ENCODE measurements at places on chromosomes 1 and 21.

DNA sequence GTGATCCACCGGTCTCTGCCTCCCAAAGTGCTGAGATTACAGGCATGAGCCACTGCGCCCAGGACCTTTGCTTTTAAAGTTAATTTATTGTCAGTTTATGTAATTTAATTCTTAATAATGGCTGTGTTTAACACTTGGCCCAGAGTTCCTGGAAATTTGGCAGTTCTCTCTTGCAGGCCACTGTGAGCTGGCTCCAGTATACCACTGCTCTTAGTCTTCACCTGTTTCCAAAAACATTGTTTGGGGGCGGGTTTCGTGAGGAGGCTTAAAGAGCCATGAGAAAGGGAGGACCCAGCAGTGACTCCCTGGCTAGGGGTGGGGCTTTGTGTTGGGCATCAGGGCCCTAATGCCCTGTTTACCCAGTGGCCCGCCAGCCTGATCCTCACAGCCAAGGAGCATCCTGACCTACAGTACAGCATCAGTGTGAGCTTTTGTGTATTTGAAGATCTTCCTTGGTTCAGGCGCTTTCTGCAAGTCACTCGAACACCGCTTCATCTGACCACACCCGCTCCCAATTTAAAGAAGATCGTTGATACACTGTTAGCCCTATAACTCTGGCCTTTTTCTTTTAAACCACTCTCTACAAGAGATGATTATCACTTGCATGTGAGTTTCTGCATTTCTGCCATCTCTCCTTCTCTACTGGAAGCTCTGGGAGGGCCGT lies 12.0 kb upstream of the BGLAP start:
- DNase-seq, result no peak

- no peak for DNase-seq
Observed at GRCh38 chr1:232891656-232892317, 58.6 kb upstream of the NTPCR start.

DNA sequence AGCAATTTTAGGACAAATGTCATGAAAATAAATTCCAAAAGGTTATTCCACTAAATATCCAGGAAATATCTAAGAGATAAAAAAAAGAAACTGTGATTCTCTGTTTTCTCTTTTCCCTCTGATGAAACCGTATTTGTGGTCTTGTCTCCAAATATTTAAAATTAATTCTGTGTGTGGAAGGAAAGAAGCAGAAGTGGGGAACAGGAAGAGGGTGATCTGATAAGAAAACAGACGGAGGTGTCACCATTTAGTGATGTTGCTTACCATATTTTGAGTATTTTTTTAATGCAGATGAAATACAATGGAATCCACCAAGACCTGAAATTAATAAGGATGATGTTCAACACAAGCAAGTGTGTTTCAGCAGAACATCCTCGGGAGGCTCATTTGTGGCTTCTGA lies 29.6 kb downstream of the CLCA1 start:
- no peak for DNase-seq

- DNase-seq, result no peak
Observed at GRCh38 chr1:92754000-92754718, 30.7 kb downstream of the EVI5 start.

DNA sequence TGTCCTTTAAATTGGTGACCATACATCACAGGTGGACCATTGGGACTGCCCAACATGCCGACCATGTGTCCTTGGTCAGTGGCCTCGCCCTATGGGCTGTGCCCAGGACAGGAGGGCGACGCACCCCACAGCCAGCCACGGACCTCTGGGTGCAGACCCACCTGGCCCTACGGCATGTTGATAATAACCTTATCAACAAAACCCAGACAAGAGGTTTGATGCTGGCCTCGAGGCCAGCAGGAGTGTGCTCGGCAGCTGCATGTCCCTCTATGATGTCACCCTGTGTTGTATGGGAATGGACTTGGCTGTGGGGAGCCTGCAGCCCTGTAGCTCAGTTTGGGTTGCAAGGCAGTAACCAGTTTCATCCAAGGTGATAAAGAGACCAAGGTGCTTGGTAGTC lies 32.1 kb downstream of the SLC37A1 start:
- no peak for DNase-seq

- no peak for DNase-seq
Observed at GRCh38 chr1:30727824-30728223, 4.4 kb upstream of the MATN1 start.

Data from activated T-helper 1 cell treated with Interleukin-2 at 50 U/mL for 16 hours (primary cell).